ENCODE measurements at places on chromosomes 3 and 15.

DNA sequence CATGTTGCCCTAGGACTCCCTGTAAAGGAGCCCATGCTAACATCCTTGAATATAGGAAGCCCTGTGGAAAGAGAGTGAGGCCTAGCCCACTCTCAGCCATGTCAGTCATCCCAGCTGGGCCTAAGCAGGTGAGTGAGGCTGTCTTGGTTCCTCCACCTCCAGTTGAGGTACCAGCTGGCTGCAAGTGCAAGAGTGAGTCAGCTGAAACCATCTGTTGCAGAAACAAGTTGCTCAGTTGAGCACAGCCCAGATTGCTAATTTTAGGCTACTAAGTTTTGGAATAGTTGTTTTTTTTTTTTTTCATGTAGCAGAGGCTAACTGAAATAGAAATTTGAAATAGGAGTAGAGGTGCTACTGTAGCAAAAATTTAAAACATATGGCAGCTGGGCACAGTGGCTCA, 43.7 kb upstream of the ADPGK start:
- DNase-seq = no peak

DNA sequence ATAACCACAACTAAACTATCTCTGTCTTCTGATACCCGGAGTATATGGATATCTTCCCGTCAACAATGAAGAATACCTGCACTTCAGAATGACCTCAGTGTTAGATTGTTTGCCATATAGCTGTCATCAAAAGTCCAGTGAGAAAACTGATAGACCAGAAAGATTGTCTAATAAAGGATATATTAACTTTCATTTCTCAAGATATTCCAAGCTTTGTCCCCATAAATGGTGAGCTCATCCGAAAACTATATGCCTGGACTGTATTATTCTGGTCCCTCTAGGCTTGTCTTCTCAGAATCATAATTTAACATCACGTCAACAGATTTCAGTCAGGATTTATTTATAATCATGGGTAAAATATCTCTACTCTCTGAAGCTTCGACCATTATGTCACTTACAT, 100.5 kb downstream of the ATP8B4 start:
- DNase-seq = no peak

DNA sequence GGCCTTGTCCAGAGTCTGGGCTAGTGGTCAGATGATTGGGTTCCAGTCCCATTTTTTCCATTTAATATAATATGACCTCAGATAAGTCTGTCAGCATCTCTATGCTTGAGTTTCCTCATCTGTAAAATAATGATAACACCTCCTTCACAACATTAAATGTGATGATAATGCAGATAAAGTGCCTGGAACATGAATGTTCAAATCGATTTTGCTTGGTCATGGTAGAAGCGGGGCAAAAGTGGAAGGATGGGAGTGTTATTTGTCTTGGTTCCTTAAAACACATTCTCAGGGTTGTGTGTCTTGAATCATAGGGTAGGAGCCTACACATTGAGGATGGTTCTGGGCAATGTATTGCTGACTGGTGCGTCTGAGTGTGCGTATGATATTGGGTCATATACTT, 16.9 kb downstream of the ARIH2 start:
- DNase-seq = no peak

- peak; percentile 23 for DNase-seq
Observed at GRCh38 chr15:98609144-98609852, 39.0 kb upstream of the IGF1R start.

DNA sequence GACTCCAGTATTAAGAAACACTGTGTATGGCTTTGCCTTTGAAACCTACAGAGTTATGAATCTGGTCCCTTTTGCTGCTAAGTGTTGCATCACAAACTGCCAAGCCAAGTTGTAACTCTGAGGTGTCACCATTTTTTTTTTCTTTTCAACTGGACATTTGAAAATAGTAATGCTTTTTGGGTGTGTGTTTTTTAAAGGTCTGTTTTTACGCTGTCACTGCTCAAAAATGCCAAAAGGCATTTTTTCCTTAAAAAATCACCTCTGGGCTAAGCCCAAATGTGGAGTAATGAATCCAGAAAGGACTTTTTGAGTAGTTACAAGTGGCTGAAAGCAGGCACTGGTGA, 9.5 kb downstream of the SMAD3 start:
- no peak for DNase-seq

All from hepatic stellate cell (primary cell).